Left ventricle myocardium inferior (tissue), 1 donor: ENCODE measurements at places on chromosomes 1 and 21. TPM values are rescaled to one million over a fixed set of nuclear protein-coding genes. Genes with fewer than 3 reads are reported as not detected.

The BMP8A gene
- total RNA-seq: 0.16 TPM

The ATAD3A gene
- 19.4 TPM for total RNA-seq

The NUF2 gene
- 1.0 TPM for total RNA-seq

- DNase-seq: no peak
These were observed 113.8 kb downstream of the CASZ1 start for GRCh38 chr1:10682449-10683309.
